T-helper 17 cell (primary cell): ENCODE measurements at places on chromosomes 3 and 15.

DNA sequence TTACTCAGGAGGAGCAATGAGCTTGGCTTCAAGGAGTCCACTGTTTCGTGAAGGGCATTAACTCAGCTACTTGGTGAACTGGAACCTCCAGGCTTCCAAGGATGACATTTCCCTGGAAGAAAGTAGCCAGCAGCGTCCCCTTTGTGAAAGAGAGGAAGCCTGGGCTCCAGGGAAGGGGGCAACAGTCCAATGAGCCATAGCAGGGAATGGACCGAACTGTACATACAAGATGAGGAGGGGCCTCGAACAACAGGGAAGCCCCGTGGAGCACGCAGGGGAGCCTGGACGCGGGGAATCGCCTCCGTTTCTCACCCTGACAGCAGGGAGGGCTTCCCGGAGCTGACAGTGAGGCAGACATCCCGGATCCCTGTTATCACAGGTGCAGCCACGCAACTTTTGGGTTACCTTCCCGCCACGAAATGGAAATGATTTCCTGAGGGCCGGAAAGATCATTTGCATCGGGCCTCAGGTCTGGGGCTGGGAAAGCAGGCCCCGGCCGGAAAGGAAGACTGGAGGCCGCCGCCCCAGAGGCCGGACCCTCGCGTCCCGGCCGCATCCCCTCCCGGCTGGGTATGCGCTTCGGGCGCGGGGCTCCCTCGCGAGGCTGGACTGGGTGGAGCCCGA is 475 bp upstream of the SPINT1 start:
- no peak for DNase-seq

GRCh38 chr3:163622384-163622783 is 1455.9 kb downstream of the SI start:
- DNase-seq: no peak

- DNase-seq: no peak
Observed at GRCh38 chr3:69890084-69890483, 109.4 kb upstream of the SAMMSON start.

GRCh38 chr3:150744041-150744918 is 18.7 kb downstream of the SIAH2 start:
- DNase-seq: no peak

GRCh38 chr15:98610991-98611390 is 37.3 kb upstream of the IGF1R start:
- no peak for DNase-seq

DNA sequence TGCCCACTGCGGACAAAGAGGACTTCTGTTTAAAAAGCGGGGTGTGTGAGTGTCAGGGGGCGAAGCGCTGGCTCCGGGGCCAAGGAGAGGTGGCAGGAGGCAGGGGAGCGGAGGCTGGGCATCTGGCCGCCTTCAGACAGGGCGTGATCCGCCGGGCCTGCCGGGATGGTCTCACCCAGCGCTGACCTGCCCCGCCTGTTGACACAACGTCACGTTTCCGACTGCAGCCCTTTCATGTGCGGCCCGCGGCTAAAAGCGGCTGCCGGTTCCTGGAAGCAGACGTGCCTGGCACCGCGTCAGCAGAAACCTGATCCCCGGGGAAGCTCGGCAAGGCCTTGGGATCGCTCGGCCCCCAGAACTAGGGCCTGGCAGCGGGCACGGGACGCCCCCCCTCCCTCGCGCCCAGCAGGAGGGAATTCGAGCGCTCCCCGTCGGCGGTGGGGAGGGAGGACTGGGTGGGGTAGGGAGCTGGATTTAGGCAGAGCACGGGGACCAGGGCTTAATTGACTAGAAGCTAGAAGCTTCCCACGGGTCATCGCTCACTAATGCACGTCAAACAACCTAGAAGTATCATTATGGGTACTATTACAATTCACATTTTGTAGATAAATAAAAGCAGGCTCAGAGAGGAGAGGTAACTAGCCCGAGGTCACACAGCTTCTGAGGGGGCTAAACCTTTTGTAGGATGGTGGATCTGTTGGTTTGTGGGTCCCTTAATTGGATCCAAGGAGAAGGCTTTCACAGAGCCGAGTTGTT is 7.7 kb downstream of the BHLHE40 start:
- peak; percentile 56 for DNase-seq

GRCh38 chr3:150308481-150309256 is 99.4 kb upstream of the TSC22D2 start:
- DNase-seq: no peak

DNA sequence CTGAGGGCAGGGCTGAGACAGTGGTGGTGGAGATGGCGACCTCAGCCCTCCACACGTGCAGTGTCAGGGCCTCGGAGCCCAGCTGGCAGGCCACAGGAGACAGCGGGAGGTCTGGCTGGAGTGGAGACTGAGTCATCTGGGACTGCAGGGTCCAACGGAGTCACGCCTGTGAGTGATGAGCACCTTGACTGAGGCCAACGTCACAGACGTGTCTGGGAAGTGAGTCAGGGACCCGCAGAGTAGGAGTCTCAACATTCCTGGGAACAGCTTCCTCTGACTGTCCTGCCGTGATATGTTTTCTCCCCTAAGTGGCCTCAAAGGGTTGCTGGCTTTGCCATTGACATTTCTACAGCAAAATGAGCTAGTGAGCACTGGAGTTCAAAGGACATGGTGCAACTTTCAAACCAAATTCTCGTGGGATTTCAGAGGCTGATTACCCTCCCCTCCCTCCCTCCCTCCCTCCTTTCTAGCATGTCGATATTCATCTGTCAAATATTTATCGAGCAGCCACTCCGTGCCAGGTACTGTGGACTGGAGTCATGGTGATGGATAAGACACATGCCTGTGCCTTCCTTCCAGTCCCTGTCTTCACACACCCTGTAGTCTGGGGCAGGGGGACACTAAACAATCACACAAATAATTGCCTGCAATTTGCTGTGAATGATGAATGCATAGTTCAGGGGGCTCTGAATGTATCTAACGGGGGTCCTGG is 53.3 kb upstream of the AMOTL2 start:
- no peak for DNase-seq

- DNase-seq: no peak
Observed at GRCh38 chr3:190807719-190808375, 54.6 kb downstream of the GMNC start.

- no peak for DNase-seq
Observed at GRCh38 chr3:184626923-184627322, 65.3 kb downstream of the EPHB3 start.

DNA sequence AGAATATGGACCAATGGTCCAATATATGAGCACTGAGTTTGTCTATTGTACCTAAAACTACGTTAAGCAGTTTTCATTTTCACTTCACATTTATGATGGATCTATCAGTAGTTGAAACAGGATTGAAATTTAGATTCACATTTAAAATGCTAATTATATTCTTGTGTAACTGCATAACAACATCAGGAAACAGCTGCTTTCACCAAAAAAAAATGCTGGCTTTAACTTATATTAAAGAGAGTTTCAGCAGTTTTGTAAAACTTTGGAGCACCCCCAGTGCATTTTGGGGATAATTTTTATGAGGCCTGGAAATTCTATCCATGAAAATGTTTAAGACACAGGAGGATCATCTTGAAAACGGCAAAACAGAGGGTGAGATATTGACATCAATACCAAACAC is 142.8 kb upstream of the ROBO2 start:
- no peak for DNase-seq

DNA sequence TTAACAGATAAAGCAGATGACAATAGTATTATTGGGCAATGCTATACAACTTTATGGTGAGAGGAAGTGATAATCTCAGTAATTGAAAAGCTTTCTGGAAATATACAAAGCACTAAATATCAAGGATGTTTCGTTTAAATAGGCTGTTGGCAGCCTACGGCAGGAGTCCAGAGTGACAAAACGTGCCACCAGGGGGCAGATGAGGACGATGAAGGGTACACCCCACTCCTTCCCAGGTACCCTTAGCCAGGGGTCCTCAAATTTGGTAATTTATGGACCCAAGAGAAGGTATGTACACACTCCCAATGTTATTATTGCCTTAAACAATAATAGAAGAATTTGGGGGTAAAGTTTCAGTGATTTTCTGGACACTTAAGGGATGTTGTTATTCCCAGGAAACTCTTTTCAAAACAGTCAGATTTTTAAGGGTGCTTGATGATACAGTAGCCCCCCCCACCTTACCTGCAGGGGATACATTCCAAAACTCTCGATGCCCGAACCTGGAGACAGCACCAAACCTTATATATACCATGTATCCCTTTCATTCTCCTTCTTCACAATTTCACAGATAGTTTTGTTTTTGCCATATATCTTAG is 1.4 kb upstream of the MAGEL2 start:
- no peak for DNase-seq
